RWPE1 (cell line): ENCODE measurements at places on chromosomes 4 and X.

- DNase-seq = no peak
These were observed 3.6 kb downstream of the PLXNB3 start for GRCh38 chrX:153767674-153768055.

GRCh38 chrX:65910899-65911298 is 129.0 kb downstream of the VSIG4 start:
- no peak for DNase-seq

- no peak for DNase-seq
These were observed 159.9 kb downstream of the MGST2 start for GRCh38 chr4:139825523-139826014.

- DNase-seq = peak; percentile 2
These were observed 390.1 kb downstream of the ADAM29 start for GRCh38 chr4:175308236-175308635.

- DNase-seq = peak; percentile 62
These were observed 78.9 kb upstream of the PSAPL1 start for GRCh38 chr4:7513671-7514070.

- DNase-seq = no peak
These were observed 19.5 kb upstream of the ZNF41 start for GRCh38 chrX:47502316-47503125.

DNA sequence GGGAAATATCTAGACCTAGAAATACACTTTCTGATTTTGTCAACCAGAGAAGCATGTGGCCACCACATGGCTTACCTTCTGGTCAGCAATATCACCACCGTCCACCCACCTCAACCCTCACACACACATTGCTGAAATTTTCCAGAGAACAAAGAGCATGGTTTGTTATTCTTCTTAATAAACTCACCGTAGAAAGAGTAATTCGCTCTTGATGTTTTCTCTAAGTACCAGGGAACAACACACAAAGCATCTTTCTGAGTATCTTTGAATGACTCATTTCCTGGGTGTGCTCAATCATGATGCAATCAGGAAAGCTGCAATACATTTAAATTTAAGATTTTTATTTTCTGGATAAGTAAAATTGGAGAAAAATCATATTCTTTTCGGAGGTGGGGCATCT is 24.7 kb upstream of the LRAT start:
- DNase-seq = peak; percentile 69

GRCh38 chr4:153745651-153746050 is 14.2 kb downstream of the RNF175 start:
- DNase-seq = no peak

- DNase-seq = no peak
These were observed 472.3 kb downstream of the PDHA2 start for GRCh38 chr4:96312046-96312685.

- DNase-seq = no peak
These were observed 3.6 kb downstream of the NOCT start for GRCh38 chr4:139018971-139019758.

DNA sequence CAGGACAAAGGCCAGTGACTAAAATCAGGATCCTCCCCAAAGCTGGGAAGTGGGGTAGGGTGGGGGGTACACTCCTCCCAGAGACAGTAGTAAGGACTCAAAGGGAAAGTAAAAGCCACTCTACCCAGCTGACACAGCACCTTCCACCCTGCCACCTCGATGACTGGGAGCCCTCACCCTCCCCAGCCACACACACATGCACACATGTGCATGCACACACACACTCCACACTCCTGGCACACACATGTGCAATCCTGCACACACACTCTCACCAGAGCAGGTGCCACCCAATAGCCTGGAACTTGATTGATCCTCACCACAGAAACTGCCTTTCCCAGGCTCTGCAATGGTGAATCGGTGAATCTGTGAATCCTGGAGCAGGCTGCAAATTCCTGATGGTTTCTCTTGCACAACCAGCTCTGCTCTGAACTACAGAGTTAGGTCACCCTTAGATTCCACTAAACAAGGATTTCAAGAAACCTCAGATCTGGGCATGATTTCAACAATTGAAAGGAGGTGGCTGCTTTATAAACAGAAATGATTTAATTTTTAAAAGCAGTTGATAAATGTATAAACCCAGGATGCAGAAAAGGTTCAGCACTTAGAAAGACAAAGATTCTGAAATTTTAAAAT is 21.5 kb downstream of the AMOT start:
- DNase-seq = no peak

GRCh38 chr4:6085028-6085690 is 66.9 kb upstream of the C4orf50 start:
- no peak for DNase-seq

- no peak for DNase-seq
These were observed 25.5 kb downstream of the GPRASP3 start for GRCh38 chrX:102745857-102746584.

DNA sequence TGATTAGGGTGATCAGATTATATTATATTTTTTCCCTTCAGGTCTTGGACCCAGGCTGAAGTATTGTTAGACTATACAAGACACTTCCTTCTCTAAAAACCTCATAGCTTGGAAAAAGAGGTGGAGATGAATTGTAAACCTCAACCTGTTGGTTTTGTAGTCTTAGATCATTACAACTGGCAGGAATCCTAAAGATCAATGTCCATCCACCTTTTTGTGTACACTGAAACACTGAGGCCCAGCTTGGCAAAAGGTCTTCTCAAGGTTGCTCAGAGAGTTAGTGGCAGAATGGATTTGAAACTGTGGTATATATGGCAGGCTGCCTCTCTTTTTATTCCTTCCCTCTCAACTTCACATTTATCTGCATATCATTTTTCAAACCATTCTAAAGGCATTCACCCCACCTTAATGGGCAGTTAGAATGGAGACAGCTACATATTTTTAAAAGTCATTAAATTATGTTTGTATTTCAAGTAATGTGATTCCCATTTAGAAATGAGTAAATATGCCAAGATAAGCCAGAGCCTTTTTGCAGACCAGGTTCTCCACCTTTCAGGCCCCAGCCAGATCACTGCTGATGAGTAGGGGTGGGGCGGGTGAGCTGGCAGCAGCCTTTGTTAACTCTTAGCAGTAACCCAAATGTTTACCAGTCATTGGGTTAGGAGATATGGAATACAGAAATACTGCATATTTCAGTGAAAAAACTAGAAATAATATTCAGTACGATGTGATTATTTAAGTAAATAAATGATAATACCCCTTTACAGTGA is 243.2 kb upstream of the F9 start:
- DNase-seq = no peak

DNA sequence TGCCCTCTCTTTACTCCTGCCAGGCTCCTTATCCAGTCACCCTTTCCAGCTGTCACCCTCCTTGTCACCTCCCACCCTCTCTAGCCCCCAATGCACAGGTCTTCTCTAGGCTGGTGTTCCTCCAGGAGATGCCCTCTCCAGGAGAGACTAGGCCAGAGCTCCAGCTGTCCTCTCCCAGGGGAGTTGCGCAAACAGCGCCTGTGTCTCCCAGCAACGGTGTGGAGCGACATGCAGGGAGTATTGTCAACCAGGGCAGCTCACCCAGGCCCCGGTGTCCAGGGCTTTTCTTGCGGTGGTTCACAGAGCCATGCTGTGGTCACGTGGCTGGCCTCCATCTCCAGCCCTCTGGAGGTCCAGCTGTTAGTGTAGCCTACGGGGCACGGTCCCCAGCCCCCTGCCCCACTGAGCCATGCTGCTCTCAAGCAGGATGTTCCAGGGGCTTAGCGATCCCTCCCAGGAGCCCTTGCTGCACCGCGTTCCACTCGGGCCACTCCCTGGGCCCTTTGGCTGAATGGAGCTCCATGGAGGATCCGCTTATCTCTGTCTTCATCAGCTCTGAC is 34.8 kb downstream of the CCNQ start:
- DNase-seq = no peak

- no peak for DNase-seq
These were observed 841 bp upstream of the FRMPD3 start for GRCh38 chrX:107448625-107448997.

GRCh38 chr4:8745826-8746225 is 125.8 kb downstream of the HMX1 start:
- DNase-seq = no peak

DNA sequence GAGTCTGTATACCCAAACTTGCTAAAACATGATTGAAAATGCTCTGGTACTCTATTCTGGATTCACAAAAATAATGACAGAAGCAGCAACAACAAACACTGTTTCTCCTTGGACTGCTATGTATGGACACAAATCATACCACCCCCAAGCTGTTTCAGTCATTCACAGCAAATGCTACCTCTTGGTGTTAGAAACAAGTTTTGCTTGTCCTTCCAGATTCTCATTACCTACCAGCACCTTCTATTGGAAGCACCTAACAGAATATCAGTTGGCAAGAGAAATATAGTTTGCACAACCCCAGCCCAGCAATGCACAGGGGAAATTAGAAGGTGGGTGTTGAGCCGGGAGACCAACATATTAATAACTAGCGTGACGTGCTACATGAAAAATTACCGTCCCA is 1950.9 kb downstream of the C4orf33 start:
- no peak for DNase-seq

DNA sequence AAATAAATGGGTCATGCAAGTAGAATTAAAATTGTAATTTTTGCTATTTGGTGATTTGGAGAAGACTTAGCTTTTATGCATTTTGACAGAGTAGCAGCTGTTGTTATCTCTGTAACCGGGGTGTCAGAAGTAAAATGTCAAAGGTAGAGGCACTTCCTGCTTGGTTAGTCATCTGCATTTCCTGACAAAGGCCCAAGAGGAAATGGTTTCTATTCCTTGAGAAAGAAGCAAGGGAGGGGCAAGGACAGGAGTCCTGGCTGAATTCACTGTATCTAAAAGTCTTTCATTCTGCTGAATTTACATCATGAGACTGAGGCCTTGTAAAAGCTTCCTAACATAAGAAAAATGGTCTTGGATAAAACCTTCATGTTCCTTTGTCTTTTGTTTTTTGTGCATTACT is 550.9 kb upstream of the BOD1L1 start:
- DNase-seq = peak; percentile 25

- DNase-seq = no peak
These were observed 98.9 kb upstream of the BMP3 start for GRCh38 chr4:80931631-80932081.
